RPMI8226 (cell line): ENCODE measurements at places on chromosomes 2 and 18.

GRCh38 chr18:57352271-57352701, at the start of gene ST8SIA3:
Gene ST8SIA3 (plus strand): TSS chr18:57352557. CDS start chr18:57352847, 290 bp downstream.
- DNase-seq: no peak

DNA sequence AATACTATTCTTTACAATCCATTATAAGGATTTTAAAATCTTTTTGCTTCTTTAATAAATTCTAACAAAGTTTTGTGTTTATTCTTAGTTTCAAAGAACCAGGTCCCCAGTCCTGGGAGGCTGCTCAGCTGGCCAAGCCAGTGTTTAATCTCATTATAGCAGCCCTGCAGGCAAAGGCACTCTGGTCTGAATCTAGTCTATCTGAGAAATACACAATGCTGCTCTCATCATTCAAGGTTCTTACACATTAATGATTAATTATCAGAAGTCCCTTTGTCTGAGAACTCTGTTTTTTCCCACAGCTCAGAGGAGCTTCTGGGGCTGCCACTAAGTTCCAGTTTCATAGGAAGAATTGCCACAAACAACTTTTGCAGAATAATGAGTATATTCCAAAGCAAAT, 27.7 kb downstream of the KCTD18 start:
- DNase-seq: no peak

DNA sequence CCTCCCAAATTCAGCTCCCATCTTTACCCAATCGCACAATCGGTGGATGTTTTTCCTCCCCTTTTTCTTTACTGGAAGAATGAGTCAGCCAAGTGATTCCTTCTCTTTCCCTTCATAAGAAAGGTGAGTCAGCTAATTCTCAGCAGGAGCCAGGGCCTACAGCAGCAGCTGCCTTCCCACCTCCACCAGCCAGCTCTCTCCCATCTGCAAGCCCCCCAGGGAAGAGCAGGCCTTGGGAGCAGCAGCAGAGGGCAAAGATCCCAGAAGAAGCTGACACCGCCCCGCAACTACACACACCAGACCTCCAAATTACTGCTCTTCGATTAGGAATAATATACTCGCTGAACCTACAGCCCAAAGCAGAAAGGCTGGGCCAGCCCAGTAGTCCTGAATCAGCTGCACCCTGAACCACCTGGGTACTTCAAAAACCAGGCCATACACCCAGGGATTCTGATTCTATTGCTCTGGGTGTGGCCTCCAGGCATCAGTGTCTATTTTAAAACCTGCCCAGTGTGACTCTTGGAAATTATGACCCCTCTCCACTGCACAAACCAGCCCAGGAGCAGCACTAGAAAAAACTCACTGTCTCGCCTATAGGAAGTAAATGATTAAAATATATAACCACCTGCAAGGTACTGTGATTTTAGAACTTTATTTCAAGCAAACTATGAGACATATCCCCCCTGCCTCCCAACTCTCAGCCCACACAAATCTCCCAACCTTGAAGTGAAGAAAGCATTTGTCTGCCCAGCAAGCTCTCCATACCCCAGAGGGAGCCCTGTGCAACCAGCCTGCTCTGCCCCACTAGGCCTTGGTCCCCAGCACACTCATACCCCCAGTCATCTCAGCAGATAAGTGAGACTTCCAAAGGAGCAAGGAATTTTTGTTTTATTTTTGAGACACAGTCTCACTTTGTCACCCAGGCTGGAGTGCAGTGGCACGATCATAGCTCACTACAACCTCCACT, 7.3 kb downstream of the SFXN5 start:
- DNase-seq: no peak

DNA sequence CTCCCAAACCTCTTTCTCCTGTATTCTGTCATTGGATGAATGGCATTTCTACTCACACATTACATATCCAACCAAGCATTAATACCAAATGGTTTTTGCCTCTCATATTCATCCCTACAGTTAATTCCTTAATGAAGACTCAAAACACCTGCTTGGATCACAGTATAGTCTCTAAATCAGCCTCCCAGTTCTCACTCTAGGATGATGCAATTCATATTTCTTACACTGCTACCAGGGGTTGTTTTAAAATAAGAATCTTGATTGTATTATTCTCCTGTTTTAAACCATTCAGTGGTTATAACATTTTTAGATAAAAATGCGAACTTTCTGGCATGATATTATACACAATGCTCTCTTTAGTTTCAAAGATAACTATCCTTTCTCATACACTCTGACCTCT, 281.4 kb upstream of the ZEB2 start:
- DNase-seq: no peak

DNA sequence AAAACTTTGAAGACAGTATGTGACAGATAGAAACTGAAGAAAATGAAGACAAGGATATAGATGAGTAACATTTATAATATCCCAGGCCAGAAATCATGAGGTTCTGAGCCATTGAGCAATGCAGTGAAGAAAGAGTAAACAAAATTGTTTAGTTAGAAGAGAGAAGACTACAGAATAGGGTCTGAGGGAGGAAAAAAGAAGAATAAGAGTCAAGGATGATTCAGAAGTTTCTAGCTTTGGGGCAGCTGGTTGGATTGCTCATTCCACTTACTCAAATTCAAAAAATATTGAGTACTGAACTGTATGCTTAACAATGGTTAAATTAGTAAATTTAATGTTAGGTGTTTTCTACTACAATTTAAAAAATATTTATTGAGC, 155.0 kb upstream of the OTX1 start:
- no peak for DNase-seq
